ENCODE measurements at places on chromosomes 2 and 18. TPM values are rescaled to one million over a fixed set of nuclear protein-coding genes. Genes with fewer than 3 reads are reported as not detected.

DNA sequence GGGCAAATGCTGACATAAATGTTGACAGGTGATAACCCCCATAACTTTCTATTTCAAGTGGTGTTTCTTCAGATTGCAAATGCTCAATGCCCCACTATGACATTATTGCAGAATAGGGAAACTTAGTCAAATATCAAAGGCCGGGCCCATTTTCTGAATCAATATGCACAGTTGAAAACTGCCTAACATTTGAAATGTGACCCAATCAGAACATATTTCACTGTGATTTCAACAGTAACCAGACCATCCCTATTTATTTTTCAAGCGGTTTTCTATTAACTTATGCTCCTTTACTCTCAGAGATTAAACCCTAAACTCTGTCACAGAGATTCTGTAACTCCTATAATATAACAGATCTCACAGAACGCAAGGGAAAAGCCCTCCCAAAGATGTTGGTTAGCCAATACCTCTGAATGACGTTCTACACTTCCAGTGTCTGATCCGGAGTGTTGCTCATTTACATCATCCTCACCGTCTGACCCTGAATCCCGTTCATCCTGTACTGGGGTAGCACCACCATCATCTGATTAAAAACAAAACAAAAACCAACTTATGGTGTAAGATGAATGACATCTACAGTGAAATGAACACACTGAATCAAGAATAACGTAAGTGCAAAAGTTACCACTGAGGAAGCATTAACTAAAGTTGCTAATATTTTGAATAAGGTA is 2.9 kb downstream of the IWS1 start:
- peaks cover 26% of the 10 kb centered on the region for H3K36me3 ChIP-seq
- H3K4me1 ChIP-seq = peaks cover 32% of the 10 kb centered on the region
- no peaks in the 10 kb centered on the region for H3K27me3 ChIP-seq
- no peak for DNase-seq
- no peak overlapping the region for H3K4me3 ChIP-seq

DNA sequence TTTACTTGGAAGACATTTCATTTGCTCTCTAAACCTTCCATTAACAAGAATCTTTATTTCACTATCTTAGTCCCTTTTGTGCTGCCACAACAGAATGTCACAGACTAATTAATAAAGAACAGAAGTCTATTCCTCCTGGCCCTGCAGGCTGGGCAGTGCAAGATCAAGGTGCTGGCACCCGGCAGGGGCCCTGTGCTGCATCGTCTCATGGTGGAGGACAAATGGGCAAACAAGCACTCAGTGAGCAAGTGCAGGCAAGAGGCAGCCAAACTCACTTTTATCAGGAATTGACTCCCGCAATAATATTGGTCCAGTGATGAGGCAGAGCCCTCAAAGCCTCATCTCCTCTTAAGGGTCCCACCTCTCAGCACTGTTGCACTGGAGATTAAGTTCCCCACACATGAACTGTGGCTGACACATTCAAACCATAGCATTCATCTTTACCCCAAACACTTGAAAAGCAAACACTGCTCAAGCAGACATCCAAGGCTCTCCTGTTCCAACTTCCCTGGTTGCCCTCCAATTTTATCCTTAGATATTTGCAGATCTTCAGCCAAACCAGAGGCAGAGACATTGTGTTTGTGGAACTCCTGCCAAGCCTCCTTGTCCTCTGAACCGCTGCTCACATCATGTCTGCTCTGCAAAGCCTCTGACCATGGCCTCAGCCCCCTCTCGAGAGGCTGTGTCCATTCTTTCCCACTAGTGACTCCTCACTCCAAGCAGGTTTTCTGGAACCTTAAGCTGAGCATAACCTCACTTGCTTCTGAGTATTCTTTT is 404.4 kb upstream of the SOX11 start:
- DNase-seq = no peak
- H3K4me1 ChIP-seq = no peaks in the 10 kb centered on the region
- no peaks in the 10 kb centered on the region for H3K36me3 ChIP-seq

GRCh38 chr2:107806901-107807300 is 19.8 kb upstream of the RGPD4 start:
- H3K4me1 ChIP-seq = no peaks in the 10 kb centered on the region
- H3K36me3 ChIP-seq = no peaks in the 10 kb centered on the region
- DNase-seq = no peak
- H3K27ac ChIP-seq = no peak overlapping the region

DNA sequence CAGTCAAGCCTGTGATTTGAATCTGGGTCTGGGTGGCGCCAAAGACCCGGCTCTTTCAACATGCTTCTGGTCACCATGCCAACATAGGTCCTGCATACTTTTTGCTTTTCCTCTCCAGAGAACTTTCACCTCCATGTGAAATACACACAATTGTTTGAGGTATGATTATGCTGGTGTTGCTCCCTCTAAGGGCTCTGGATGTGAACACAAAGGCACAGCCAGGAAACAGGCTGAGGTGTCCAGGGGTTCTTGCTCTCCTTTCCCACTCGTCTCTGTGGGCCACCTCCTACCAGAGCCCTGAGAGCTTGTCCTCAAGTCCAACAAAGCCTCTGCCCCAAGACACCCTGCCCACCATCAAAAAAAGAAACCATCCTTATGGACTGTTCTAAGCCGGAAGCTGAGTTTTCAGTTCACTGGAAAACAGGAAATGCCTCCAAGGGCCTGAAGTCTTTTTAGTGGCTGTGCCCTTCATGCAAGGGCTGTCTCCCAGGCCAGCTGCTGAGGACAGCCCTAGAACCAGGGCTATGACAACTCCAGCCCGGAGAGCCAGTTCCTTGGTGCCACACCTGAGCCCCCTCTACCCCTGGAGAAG is 100.2 kb upstream of the EPAS1 start:
- peaks cover 27% of the 10 kb centered on the region for H3K4me1 ChIP-seq
- H3K27me3 ChIP-seq = no peaks in the 10 kb centered on the region
- DNase-seq = no peak
- H3K4me3 ChIP-seq = no peak overlapping the region
- H3K36me3 ChIP-seq = peaks cover 4% of the 10 kb centered on the region

DNA sequence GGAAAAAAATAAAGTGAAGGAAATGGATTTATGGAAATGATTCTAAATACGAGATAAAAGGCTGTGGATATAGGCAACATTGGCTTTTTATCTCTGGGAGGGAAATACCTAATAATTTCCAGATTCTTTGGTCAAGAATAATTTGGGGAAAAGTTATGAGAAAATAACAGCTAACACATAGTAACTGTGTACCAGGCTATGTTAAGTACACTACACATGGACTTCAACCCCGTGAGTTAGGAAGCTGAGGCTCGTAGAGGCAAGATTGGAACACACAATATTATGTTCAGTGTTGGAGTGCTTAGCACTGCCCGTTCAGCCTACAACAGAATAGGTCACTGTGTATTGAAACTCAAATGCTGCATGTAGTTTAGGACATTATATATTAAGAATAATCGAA is 34.3 kb upstream of the GPD2 start:
- H3K36me3 ChIP-seq = peaks cover 2% of the 10 kb centered on the region
- peaks cover 38% of the 10 kb centered on the region for H3K4me1 ChIP-seq
- no peak overlapping the region for H3K4me3 ChIP-seq
- peaks cover 5% of the 10 kb centered on the region for H3K27me3 ChIP-seq

DNA sequence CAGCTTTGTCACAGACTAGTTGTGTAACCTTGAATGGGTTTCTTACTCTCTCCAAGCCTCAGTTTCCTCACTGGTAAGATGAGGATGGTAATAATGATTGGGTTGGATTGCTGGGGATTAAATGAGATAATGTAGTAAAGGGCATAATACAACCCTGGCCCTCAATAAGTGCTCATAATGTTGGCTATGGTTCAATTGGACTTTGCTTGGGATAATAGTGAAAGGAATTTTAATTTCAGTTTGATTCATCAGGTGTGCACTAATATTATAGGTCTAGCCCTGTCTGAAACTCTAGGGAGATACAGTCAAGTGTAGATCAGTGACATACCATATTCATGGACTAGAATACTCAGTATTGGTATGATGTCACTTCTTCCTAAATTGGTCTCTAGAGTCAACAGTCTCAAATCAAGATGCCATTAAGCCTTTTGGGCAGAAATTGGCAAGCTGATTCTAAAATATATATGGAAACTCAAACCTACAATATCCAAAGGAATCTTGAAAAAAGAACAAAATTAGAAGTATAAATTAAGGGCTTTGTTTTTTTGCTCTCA is 161.4 kb downstream of the SMAD7 start:
- H3K4me1 ChIP-seq = peaks cover 11% of the 10 kb centered on the region
- no peak for DNase-seq
- no peak overlapping the region for H3K4me3 ChIP-seq
- no peak overlapping the region for H3K27ac ChIP-seq
- no peaks in the 10 kb centered on the region for H3K27me3 ChIP-seq

DNA sequence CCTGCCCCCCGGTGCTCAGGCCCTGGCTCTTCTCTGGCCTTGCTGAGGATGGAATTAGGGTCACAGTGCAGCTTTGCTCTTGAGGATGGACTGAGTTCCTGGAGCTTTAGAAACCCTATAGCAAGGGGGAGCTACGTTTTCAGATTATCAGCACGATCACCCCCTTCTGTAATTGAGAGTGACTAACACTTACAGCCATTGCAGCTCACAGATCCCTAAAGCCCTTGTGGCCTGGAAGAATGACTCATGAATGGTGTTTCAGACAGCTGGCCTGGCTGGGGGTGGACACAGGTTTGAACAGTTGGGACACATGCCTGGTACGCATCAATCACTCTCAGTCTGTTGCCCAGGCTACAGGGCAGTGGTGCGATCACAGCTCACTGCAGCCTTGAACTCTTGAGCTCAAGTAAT is 79.7 kb upstream of the IGFBP5 start:
- no peak for DNase-seq
- no peaks in the 10 kb centered on the region for H3K36me3 ChIP-seq
- peaks cover 4% of the 10 kb centered on the region for H3K27me3 ChIP-seq
- peaks cover 2% of the 10 kb centered on the region for H3K4me1 ChIP-seq
- H3K4me3 ChIP-seq = no peak overlapping the region

- no peak for DNase-seq
- H3K27me3 ChIP-seq = peaks cover 11% of the 10 kb centered on the region
- H3K4me3 ChIP-seq = no peak overlapping the region
- H3K27ac ChIP-seq = no peak overlapping the region
- no peaks in the 10 kb centered on the region for H3K4me1 ChIP-seq
Measured at GRCh38 chr2:236744716-236745115, 175.1 kb downstream of the ACKR3 start.

- H3K27me3 ChIP-seq = peaks cover 15% of the 10 kb centered on the region
- no peaks in the 10 kb centered on the region for H3K36me3 ChIP-seq
- no peak overlapping the region for H3K4me3 ChIP-seq
- H3K4me1 ChIP-seq = peaks cover 8% of the 10 kb centered on the region
- no peak overlapping the region for H3K27ac ChIP-seq
- no peak for DNase-seq
Measured at GRCh38 chr18:62710417-62710816, 4.9 kb upstream of the PHLPP1 start.

DNA sequence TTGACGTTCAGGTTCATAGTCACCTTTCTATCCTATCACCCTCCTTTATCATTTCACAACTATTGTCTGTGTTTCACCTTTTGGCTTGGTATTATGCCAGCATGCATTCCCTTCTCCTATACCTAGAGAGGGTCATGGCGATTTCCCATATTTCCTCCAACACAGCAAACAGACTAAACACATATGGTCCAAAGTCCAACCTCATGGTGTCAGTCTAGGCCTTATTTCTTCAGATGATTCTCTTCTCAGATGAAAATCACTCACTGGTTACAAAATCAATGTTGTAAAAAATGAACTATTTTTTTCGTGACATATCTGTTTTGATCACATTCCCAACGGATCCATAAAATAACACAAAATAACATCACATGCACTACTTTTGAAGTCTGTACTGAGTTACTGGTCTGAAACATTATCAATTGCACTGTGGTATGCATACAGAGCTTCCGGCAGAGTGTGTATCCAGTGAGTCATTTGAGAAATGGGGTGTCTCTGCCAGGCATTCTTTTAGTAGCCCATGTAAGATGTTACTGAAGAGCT is 204.8 kb upstream of the GALNT5 start:
- peaks cover 5% of the 10 kb centered on the region for H3K27me3 ChIP-seq
- no peak for DNase-seq
- H3K27ac ChIP-seq = no peak overlapping the region
- H3K4me3 ChIP-seq = no peak overlapping the region
- no peaks in the 10 kb centered on the region for H3K36me3 ChIP-seq

- peaks cover 3% of the 10 kb centered on the region for H3K27me3 ChIP-seq
- no peak for DNase-seq
- H3K4me3 ChIP-seq = no peak overlapping the region
Measured at GRCh38 chr18:70419526-70419925, 130.7 kb downstream of the SOCS6 start.

DNA sequence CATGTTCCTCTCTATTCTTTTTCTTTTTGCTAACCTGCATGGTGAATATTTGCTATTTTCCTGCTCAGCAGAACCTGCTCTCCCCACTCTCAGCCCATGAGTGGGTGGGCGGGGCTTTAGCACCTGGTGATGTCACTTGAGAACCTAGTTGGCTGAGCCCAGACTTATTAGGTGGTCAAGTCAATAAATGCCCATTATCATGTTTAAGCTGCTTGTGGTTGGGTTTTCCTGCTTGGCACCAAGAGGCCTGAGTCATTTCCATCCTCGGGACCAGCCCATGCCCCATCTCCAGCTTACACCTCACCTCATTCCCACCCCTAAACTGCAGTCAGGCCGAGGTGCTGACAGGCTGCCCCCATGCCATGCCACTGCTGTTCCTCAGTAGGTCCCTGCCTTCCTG is 226.6 kb downstream of the ANKRD30B start:
- H3K27me3 ChIP-seq = no peaks in the 10 kb centered on the region
- H3K27ac ChIP-seq = no peak overlapping the region
- no peak overlapping the region for H3K4me3 ChIP-seq
- no peaks in the 10 kb centered on the region for H3K36me3 ChIP-seq
- no peak for DNase-seq

GRCh38 chr2:127124426-127124825 is 17.5 kb upstream of the BIN1 start:
- no peak overlapping the region for H3K27ac ChIP-seq
- no peak overlapping the region for H3K4me3 ChIP-seq
- DNase-seq = no peak

DNA sequence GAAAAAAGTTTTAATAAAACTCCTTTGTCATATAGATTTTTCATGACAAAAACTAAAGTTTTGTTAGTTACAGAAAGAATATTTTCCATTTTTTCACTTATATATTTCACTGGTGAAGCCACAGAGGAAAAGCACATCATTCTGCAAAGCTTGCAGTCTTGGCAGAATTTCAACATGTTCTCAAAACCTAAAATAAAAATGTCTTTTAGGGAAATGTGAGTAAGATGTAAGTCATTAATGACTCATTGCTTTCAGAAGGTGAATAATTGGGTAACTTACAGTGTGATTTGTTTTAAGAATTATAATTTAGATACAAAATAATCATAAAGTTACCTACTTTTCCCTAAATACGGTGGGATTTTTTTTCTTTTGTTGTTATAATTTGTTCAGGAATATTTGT is 43.4 kb upstream of the TNFRSF11A start:
- peaks cover 15% of the 10 kb centered on the region for H3K4me1 ChIP-seq
- H3K27ac ChIP-seq = no peak overlapping the region
- H3K4me3 ChIP-seq = no peak overlapping the region
- H3K27me3 ChIP-seq = no peaks in the 10 kb centered on the region
- DNase-seq = no peak
- H3K36me3 ChIP-seq = peaks cover 56% of the 10 kb centered on the region

GRCh38 chr2:212984129-212984528 is 167.3 kb downstream of the IKZF2 start:
- H3K27ac ChIP-seq = no peak overlapping the region
- no peaks in the 10 kb centered on the region for H3K36me3 ChIP-seq
- no peak for DNase-seq

- H3K4me3 ChIP-seq = no peak overlapping the region
- H3K27ac ChIP-seq = no peak overlapping the region
- peaks cover under 1% of the 10 kb centered on the region for H3K27me3 ChIP-seq
- no peaks in the 10 kb centered on the region for H3K4me1 ChIP-seq
Measured at GRCh38 chr2:1968988-1969700, 224.8 kb upstream of the PXDN start.

TUBA3E gene
- not detected for total RNA-seq

NEUROD1 gene
- not detected for total RNA-seq

AFF3 gene
- total RNA-seq = 13.0 TPM

All from activated CD4-positive, alpha-beta T cell treated with anti-CD3 and anti-CD28 coated beads, Interleukin-2, amount 10 ng/mL, durations not matched to agents 7 days and 5 days (primary cell).